ENCODE measurements at places on chromosomes 1 and 21.
A peak's percentile ranks its signal among the peaks of the same experiment; 100 is the strongest.

GRCh38 chr21:28186604-28187003 is 806.1 kb downstream of the LTN1 start:
- no peak for DNase-seq

DNA sequence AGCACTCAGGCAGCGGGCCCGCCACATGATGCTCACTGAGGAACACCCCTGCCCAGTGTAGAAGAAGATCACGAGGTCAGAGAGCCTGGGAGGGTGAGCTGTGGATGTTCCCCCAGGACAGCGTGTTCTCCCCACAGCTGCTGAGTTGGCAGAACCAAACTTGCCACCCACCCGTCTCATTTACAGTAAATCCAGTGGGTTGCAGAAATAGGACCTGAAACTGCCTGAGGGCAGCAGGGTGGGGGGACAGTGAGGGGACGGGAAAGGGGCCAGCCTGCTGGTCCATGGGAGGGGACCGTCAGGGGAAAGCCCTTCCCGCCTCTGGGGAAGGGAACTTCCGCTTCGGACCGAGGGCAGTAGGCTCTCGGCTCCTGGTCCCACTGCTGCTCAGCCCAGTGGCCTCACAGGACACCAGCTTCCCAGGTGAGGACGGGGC is at the start of gene C1QB:
Gene C1QB (plus strand): TSS at position 356 of the 436 bp plus-strand sequence. CDS start 6,227 bp downstream, outside the sequence.
- no peak for DNase-seq

DNA sequence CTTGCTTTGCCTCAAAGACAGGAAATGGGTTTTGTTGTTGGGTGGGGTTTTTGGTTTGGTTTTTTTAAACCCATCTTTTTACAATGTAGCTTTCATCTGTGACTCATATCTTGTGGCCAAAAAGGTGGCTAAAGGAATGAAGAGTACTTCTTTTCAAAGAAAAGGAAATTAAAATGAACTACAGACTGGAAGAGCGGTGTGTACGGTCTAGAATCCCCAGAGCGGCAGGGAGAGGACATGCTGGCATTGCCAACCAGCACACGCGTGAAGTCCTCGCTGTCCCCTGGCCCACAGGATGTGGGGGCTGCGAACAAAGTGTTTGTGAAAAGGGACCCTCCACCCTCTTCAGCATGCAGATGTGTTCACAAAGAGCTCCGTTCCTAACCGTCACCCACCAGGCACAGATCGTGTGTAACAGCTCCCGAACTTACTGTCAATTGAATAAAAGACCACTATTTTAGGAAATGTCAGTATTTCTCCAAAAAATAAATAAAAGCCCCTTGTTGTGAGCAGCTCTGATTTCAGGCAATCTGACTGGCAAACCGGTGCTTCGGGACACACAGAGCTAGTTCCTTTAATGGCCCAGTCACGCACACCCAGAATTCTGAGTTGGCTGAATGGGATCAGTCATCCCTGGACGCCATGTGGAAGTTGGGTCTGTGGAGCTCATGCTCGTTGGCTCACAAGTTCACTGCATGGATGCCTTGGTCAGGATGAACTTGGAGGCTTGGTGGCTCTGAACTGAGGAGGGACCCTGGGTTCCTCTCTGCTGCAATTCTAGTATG is 602.9 kb downstream of the NPHP4 start:
- DNase-seq: no peak

GRCh38 chr1:204791453-204792353 is 79.0 kb upstream of the NFASC start:
- peak; percentile 82 for DNase-seq

DNA sequence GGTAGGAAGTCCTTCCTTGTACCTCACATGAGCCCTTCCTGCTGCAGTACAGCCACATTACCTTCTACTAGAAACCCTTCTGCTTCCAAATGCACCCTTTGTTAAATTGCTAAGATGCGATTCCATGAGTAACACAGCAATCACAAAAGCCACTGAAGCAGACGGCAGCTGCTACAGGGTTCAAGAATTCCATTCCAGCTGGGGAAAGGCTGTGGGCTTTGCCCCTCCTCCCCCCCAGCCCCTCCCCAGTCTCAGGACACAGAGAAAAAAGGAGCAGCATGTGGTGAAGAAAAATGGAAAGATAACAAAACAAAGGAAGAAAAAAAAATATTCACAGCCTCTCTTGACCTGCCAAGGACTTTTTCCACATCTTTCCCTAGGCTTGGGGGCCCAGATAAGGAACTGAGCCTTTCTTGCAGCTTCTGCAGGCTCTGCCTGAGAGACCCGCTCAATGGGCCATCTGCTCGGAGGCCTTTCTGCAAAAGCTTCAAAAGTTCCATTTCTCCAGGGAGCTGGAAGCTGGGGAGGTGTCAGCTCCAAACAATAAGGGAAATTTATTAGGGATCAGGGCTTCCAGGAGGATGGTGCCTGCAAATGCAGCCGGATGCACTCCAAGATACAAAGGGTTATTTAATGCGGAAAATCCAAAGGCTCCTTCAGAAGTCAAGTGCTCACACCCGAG is 72.1 kb downstream of the SYT2 start:
- no peak for DNase-seq

GRCh38 chr21:43343992-43344886 is 82.7 kb downstream of the SIK1 start:
- DNase-seq: no peak
